ENCODE measurements at places on chromosomes 1 and 21.

DNA sequence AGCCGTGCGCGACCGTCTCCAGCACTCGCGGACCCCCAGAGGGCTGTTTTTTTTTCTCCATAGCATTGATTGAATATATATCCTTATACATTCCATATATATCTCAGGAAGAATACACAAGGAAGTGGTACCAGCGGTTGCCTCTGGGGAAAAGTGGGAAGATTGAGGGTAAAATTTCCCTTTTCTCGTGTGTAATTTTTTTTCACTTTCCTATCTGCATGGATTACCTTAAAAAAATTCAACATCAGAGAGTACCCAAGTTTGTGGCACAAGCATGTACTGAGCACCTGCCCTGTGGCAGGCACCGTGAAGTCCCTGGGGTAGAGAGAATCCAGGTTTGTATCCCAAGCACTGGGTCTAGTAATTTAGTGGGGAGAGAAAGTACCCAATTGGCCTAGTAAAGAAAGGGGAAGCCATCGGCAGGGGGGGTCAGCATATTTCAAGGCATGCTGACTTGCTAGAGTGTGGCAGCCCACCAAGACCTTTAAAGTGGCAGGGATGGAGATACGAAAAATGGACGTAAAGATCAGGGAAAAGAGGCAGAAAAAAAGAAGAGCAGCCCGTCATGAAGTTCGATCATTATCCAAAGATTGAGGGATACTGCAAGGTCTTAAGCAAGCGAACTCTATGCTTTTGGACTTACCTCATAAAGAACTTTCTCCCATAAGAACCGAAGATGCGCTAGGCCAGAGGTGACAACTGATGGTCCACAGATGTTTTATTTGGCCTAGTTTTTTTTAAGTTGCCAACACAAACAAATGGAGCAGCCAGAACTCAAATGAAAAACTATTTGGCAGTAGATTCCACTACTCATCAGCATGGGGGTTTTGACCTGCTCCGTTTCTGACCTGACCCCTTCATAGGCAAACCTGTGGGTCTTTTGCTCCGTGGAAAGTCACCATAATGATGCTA lies 1.5 kb upstream of the HMGN1 start:
- DNase-seq = no peak

DNA sequence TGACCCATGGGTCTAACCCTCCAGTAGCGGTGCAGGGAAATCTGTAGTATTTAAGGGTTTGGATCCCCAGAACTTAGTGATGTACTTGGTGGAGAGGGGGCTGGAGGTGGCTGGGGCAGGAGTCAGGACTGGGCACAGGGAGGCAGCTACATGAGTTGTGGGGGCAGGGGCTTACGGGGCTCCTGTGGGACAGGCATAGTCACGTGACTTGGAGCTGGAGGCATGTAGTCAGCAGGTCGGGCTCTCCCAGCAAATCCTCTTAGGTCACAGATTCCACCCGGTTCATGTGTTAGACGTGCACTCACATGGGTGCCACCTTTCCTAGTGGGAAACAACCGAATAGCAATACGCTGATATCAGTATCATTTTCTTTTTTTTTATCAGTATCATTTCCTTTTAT lies 112.1 kb downstream of the PCP4 start:
- DNase-seq = no peak

- no peak for DNase-seq
Observed at GRCh38 chr1:10415211-10415930, 14.9 kb upstream of the CENPS start.

- no peak for DNase-seq
Observed at GRCh38 chr1:184052194-184052559, 647 bp downstream of the TSEN15 start.

DNA sequence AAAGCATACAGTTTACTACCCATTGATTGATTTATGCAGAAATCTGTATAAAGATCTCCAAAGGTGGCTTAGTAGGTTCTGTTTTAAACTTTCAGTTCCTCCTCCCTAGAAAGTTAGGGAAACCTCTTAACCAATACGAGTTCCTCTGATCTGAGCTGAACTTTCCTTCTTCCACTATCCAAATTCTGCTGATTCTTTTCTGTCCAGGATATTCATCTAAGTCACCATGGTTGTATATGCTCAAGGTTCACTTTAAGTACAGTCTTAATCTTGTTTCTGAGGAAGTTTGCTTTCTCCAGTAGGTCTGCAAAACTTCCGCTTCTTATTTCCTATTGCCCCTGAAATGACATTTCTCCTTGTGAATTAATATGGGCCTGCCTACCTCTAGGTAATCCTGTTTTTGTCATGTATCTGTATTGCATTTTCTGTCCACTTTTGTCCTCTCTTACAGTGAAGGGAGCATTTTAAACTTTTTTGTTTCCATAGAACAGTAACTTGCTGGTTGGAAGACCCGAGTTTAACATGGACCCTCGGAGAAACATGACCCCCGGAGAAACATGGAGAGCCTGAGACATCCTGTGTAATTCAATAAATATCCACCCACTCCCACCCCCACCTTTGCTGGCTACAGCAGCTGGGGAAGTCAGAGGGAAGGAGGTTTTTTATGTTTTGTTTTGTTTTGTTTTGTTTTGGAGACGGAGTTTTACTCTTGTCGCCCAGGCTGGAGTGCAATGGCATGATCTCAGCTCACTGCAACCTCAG lies 16.7 kb upstream of the TUT4 start:
- DNase-seq = no peak

DNA sequence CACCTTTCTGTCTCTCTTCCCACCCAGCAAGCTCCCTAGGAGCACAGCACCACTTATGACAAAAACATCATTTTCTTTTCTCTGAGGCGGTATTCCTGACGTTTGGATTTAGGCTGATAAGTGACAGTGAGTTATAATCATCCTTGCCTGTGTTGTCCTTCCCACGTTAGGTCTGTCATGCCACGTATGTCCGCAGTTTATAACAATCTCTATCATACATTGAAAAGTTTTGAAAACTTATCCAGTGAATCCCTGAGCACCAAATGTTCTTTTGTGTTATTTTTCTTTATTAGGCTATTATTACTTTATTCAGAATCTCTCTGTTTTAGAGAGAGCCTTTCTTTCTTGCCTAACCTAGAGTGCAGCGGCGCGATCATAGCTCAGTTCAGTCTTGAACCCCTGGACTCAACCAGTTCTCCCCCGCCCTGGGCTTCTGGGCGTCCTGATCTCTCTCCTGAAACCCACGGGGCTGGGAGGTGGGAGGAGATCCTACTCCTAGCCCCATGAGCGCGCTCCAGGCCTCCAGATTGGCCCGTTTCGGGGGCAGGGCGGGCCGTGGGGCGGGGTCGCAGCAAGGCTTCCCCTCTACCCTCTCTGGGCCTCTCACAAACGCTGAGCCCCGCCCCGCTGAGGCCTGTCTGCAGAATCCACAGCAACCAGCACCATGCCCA lies at the start of gene GSTM2:
TSS of gene GSTM2 (plus strand) at position 606 of the 671 bp plus-strand sequence. CDS start at position 665, 59 bp downstream.
- peak; percentile 66 for DNase-seq

DNA sequence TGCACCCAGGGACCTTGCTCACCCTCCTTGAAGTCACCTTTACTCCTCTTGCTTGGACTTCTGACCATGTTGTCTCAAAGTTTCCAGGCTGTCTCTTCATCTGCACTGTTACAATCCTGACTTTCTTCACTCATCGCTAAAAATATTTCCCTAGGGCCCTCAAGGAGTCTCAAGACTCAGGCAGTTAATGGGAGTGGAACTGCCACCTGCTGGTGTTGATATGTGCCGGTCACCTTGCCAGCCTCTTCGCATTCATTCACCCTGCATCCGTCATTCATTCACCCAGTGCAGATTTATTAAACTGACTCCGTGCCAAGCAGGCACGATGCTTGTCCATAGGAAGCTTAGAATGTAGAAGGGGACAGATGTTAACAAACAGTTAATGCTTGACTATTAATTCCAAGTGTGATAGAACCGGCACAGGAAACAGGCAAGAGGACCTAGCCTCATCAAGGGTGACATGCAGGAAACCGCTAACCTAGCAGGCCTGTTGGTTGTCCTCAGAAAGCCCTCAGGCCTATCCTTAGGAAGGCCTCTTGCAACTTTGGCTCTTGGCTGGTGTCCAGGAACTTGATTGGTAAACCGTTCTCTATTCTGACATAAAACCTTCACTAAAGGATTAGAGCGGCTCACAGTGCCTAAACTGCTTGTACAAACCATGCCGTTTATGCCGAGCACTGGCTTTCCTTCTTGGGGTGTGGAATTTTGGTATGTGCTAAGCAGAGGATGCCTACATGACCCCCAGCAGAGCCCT lies 342.2 kb downstream of the CAMTA1 start:
- no peak for DNase-seq

- no peak for DNase-seq
Observed at GRCh38 chr1:108141621-108142020, 58.5 kb downstream of the SLC25A24 start.

DNA sequence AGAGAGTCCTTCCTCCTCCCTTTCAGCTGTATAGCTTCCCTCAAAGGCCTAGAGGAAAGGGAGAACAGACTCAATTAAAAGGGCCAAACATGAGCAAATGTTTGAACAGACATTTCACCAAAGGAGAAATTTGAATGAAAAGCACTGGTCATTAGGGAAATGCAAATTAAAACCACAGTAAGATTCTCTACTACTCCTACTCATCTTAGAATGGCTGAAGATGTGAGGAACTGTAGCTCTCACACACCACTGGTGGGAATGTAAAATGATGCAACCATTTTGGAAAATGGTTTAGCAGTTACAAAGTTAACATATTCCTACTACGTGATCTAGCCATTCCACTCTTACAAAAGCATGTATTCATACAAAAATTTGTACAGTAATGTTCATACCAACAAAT lies 253.0 kb upstream of the HOOK1 start:
- DNase-seq = no peak

DNA sequence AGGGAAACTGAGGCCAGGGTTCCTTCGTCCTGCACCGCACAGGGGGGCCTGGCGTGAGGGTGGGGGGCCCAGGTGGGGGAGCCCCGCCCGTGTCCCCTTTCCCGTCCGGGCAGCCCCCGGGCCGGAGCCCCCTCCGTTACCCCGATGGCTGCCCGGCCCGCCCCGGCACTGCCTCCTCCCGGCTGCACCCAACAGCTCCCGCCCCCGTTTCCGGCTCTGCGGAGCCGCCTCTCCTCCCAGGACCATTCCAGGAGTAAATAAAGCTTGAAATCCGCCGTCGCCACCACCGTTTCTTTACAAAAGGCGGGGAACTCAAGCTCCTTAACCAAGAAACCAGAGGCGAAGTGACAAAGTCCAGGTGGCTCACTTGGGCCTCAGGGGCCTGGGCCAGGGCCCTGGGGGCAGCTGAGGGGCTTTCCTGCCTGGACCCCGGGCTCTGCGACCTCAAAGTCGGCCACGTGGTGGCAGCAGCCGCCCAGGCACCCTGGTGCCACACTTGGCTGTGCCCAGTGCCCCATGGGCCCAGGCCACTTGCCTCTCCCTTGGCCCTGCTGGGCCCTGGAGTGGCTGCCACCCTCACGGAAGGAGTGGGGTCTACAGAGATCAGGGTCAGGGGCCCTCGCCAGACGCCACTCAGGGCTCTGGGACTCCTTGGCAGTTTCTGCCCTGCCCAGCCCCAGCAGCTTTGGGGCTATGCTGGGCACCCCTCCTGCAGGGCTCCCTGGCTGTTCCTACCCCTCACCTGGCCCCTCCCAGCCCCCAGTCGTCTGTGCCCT lies 514 bp upstream of the FAAP20 start:
- DNase-seq = peak; percentile 80

DNA sequence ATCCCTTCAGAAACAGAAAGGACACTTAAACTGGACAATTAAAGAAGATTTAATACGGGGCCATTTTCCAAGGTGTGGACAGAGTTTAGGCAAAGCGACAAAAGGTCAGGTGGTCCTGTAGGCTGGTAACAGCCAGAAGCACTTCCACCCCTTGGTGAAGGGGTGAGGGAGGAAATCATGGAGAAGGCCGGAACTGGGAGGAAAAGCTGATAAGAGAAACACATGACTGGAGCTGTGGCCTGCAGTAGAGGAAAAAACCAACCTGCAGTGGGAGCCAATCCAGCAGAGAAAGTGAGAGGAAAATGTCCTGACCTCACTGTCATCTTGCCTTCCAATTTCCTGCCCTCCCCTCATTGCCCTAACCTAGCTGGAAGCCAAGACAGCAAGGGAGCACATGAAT lies 249.8 kb downstream of the LMO4 start:
- DNase-seq = no peak

DNA sequence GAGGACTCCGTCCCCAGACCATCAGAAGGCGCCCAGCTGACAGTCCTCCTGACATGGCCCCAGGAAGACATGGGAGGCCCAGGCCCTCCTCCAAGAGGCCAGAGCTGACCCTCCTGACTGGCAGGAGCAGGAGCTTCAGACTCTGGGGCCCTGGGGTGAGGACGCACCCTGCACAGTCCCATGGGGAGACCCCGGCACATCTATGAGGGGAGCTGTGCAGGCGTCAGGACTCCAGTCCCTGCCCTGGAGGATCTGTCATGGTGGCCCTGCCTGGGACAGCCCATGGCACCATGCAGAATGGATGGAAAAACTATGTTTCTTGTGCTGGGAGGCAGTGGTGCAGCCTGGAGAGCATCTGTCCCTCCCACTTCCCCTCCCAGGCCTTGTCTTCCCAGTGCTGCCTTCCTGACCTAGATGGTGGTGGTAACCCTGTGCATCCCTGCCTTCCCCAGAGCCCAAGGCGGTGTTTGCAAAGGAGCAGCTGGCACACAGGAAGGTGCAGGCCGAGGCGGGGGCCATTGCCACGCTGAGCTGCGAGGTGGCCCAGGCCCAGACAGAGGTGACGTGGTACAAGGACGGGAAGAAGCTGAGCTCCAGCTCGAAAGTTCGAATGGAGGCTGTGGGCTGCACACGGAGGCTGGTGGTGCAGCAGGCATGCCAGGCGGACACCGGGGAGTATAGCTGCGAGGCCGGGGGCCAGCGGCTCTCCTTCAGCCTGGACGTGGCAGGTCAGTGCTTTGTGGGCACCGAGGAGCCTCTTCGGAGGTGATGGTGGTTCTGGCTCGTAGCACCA lies 41.9 kb downstream of the OBSCN start:
- DNase-seq = no peak

DNA sequence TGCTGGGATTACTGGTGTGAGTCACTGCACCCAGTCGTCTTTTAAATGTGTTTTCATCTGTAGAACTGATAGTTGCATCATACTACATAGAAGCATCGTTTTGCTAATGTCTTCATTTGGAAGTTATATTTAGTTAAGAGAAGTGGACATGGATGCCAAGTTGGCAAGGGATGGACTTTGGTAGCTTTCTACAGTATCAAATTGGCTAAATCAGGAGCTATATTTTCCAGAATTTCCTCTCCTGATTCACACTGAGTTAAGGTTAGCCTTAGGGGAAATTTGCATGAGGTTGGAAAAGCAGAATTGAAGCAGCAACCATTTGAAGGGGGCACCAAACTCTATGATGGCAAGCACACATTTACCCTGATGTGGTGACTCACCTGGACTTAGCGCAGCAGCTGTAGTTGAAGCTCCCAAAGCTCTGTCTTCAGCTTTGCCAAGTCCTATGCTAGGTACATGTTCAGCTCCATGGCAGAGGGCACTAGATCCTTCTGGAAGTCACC lies 43.9 kb downstream of the DUSP10 start:
- no peak for DNase-seq
